ENCODE measurements at places on chromosomes 2 and 18. TPM values are rescaled to one million over a fixed set of nuclear protein-coding genes. Genes with fewer than 3 reads are reported as not detected.

GRCh38 chr2:148529745-148530144 is 114.8 kb upstream of the EPC2 start:
- no peak for DNase-seq

DNA sequence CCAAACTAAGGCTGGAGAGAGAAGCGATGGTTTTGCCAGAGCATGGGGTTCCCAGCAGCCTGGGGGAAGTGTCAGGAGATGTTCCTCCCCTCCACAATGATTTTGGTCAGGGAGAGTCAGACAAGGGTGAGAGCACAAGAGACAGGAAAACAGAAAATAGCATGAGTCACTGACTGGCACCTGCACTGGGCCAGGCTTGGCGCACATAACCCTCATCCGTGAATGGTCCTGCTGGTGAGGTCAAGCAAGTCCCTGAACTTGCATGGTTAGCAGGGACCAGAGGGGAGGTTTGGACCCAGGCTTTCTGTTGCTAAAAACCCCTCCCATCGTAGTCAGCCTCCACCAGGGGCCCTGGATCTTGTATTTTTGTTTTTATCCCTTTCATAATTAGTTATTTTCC is 174.5 kb upstream of the MYT1L start:
- DNase-seq = no peak

- DNase-seq = no peak
Measured at GRCh38 chr2:70115646-70116442, 28.6 kb downstream of the PCBP1 start.

- DNase-seq = no peak
Measured at GRCh38 chr2:219020604-219021365, 20.5 kb downstream of the CFAP65 start.

DNA sequence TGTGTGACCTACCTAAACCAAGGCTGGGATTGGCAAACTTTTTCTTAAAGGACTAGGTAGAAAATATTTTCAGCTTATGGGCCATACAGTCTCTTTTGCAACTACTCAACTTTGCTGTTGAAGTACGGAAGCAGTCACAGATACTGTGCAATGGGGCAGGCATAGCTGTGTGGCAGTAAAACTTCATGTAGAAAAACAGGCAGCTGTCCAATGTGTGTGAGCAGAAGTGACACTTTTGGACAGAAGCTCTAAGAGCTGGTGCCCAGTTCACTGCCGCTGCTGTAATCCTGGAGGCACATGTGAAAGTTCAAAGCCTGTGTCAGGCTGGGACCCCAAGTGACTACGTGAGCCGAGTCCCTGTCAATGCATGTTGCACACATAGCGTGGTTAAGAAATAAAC is 46.7 kb downstream of the MAPK4 start:
- DNase-seq = no peak

DNA sequence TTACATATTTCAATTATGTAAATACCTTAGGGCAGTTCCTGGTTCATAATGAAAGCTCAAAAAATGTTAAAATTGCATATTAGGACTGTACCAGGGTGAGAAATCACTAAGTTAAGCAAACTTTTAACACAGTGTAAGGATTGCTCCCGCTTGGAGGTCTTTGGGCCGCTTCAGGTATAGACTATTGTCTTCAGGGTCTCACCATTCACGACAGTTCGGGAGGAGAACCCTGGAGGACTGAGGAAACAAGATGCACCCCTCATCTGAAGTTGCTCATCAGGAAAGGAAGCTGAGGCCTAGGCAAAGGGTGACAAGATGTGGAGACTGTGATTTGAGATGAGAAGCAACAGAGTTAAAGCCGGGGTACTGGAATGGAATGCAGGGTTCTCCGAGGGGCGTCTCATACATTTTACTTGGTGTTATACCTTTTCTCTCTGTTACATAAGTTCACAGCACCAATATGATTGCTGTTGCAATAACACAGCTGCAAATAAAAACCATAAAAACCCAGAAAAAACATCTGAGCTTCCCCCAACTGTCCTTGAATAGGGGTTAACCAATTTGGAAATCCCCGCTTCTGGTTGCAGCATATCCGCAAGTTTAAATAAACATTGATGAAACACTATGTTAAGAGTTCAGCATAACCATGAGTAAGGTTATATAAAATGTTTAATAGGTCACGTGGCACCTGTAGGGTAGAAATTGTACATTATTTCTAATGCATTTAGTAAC is 40.1 kb downstream of the FBXO48 start:
- no peak for DNase-seq

Gene IL1B
- 1.7 TPM for total RNA-seq

Gene GNAL
- 23.4 TPM for total RNA-seq

Data from esophagus squamous epithelium (tissue), 5 donors.